H1 (cell line): ENCODE measurements at places on chromosomes 2 and 18. TPM values are rescaled to one million over a fixed set of nuclear protein-coding genes. Genes with fewer than 3 reads are reported as not detected.

Gene RPIA
- total RNA-seq: 24.0 and 26.7 TPM in 2 replicates

Gene PREPL
- total RNA-seq: 38.9 and 40.5 TPM in 2 replicates

GRCh38 chr2:232857158-232857563 lies 12.9 kb upstream of the SNORC start:
- DNase-seq: no peak

DNA sequence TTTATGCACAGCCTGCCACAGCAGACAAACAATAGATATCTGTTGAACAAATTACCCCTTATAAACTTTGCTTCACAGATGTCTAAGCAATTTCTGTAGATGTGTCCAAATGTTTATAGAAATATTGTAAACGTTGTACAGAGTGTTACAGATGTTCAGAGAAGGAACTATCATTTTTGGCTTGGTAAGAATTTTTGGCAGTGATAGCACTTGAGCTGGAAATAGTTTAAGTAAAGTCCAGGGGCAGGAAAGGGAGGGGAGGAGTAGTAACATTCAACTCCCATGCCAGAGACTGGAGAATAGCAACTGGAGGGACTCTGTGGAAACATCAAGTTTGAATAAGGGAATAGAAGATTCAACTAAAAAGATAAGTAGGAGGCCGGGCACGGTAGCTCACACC lies 4.4 kb downstream of the PTRHD1 start:
- no peak for DNase-seq

- DNase-seq: no peak
Observed at GRCh38 chr2:136534811-136535210, 230.5 kb upstream of the THSD7B start.
